ENCODE measurements at places on chromosomes 7 and 10.

- DNase-seq = no peak
Observed at GRCh38 chr10:11447586-11447985, 163.9 kb downstream of the USP6NL start.

- DNase-seq = no peak
Observed at GRCh38 chr10:10873289-10873688, 144.4 kb upstream of the CELF2 start.

DNA sequence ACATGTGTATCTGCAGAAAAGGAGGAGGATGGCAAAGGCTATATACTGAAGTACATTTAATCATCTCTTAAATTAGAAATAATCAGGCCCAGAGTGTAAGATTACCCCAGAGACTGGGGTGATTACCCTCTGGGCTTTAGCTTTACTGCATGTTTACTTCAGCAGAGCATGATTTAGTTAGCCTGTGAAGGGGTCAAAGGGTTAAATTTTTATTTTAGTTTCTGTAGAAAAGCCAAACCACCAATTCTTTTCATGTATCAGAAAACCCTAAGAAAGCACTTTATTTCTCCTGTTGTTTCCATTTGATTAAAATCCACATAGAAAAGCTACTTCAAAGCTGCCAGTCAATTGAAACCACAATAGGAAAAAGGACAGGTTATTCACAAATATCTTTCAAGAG, 101.5 kb upstream of the LSM8 start:
- no peak for DNase-seq

- DNase-seq = no peak
Observed at GRCh38 chr10:92042541-92042940, 119.0 kb downstream of the BTAF1 start.

- DNase-seq = no peak
Observed at GRCh38 chr7:113134025-113134424, 15.7 kb upstream of the SMIM30 start.

DNA sequence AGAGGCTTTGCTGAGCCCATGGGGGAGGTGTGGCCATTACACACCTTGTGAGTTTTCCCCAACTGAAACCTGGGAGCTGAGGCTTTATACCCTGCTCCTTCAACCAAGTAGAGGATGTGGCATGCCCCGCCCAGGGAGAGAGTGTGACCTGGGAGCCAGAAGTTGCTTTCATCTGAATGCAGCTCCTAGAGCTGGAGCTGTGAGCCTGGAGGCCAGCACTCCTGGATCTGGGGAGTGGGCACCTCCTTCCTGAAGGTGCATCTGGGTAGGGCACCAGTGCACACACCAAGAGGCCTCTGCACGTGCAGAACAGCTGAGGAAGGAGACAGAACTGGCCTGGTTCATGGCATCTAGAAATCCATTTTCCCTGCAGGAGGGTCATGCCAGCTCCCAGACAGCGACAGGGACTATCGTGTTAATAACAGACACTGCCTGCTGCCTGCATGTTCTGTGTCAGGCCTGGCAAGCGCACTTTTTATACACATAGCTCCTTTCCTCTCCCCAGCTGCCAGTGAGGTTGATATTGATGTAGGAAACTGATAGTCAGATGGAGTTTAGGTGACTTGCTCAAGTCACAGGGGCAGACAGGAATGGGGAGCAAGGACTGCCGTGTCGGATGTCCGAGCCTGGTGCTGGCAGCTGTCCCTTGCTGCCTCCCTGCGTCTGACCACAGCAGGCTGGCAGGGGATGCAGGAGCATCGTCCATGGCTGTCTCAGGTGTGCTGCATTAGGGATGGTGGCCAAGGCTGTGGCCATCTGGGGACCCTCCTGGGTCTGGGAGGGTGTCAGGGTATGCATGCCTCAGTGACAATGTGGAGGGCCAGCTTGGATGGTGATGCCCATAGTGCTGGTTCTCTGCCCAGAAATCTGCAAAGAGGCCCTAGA, 189.9 kb upstream of the CXCL12 start:
- no peak for DNase-seq

- DNase-seq = no peak
Observed at GRCh38 chr7:75967487-75967997, 26.9 kb downstream of the TMEM120A start.

GRCh38 chr7:123537026-123537642, 2.7 kb upstream of the IQUB start:
- DNase-seq = no peak

DNA sequence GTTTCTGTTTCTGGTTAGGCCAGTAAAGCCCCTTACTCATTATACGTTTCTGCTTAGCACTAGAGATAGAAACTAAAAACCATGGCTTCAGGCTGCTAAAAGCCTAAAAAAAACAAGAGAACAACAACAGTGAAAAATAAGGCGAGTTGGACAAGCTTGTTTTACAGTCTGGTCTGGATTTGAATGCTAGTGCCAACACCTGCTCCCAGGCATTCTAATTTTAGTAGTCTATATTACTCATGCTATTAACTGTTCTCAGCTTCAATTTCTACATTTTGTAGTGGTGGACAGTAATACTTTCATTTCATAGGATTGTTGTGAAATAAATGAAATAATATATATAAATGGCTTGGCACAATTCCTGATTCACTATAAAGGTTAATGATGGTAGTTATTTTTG, 108.5 kb downstream of the HBP1 start:
- no peak for DNase-seq

GRCh38 chr10:78634389-78634815, 434.4 kb upstream of the ZMIZ1 start:
- DNase-seq = no peak

- DNase-seq = no peak
Observed at GRCh38 chr7:29410996-29411395, 152.6 kb upstream of the PRR15 start.

GRCh38 chr10:70652761-70653657, 19.3 kb upstream of the ADAMTS14 start:
- peak; percentile 75 for DNase-seq

GRCh38 chr10:118669020-118669791, 73.8 kb upstream of the PRLHR start:
- no peak for DNase-seq

GRCh38 chr10:103733045-103733419, 122.3 kb downstream of the SH3PXD2A start:
- no peak for DNase-seq

GRCh38 chr7:34190299-34190698, 285.0 kb downstream of the BMPER start:
- DNase-seq = no peak

- DNase-seq = no peak
Observed at GRCh38 chr7:73438547-73439409, 5.2 kb downstream of the FZD9 start.

DNA sequence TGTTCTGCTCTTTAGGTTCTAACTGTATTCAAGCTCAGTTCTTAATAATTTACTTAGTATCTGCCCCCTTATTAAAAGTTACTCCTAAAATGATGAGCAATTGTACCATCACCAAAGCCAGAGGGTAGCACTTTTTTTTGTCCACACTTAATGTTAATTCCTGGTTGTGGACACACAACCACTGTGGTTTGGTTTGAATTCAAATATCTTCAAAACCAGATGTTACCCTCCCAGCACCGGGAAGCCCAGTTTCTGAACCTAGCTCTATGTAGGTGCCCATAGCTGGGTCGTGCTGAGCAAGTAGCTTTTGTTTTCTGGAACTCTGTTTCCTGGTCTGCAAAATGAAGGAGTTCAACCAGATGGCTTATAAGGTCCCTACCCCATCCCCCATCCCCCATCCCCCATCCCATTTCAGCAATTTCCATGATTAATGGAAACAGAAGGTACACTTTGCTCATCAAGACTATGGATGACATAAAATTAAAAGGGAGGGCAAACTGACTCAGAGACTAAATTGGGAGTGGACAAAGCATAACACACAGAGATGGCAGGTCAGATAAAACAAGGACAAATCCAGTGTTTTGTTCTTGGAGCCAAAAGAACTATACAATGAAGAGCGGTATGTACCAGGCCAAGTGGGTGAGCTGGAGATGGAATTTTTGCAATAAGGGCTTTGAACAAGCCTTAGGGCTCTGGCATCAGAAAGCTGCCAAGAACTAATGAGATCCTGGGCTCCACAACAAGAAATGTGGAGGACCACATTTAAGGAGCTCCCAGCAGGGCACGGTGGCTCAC, 56.7 kb downstream of the DLG5 start:
- no peak for DNase-seq

- no peak for DNase-seq
Observed at GRCh38 chr10:62618576-62619412, 185.7 kb upstream of the ADO start.

GRCh38 chr10:106566873-106567272, 597.6 kb downstream of the SORCS1 start:
- DNase-seq = no peak

DNA sequence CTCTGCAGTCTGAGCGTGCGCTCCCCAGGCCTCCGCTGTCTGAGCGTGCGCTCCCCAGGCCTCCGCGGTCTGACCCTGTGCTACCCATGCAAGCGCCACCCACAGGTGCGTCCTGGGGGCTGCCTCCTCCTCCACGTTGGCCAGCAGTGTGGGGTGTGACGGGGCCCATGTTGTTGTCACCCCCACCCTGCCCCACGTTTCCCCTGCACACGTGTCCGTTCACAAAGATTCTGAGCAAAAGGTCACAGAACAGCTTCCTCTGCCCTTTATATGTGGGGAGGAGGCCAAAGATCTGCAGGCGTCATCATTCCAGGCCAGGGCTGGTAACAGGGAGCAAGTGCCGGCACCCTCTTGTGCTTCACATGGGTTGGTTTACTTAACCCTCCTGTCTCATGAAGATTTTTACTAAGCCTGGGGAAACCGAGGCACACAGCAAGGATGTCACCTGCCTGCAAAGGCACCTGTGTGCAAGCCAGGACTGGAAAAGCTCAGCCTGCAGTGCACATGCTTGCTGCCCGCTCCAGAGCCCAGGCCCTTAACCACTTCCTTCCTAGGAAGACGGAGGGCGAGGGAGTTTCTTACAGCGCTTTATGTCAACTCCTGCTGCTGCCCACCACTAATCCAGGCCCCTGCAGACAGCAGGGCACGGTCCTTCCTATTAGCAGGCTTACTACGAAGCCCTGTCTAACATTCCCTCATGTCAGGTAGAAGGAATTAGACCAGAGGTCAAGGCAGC, 4.8 kb downstream of the GPR146 start:
- no peak for DNase-seq

- DNase-seq = no peak
Observed at GRCh38 chr7:70237256-70237655, 639.0 kb downstream of the AUTS2 start.

GRCh38 chr10:36669615-36670352, 455.6 kb upstream of the ANKRD30A start:
- no peak for DNase-seq

DNA sequence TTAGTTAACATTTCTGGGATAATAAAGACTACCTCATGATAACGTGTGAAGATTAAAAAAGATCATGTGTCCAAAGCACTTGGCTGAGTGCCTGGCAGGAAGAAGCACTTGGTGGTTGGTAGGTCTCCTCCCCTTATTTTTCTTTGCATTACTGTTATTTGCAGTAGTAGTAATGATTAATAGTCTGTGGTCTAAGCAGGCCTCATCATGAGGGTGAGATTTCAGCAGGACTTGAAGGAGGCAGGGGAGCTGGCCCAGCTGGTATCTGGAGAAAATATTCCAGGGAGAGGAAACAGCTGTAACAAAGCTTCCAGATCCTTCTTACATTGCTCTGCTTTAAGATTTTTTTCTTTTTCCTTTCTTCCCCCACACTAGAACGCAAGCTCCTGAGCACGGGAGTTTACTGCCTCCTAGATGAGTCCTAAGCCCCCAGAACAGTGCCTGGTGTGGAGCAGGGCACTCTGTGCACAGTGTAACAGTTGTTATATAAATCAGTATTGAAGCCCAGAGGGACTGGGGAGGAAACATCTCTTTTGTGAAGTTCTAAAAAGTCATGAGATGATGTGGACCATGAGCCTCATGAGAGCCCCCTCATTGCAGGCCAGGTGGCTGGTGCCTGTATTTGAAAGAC, 31.1 kb upstream of the RHEB start:
- no peak for DNase-seq

- no peak for DNase-seq
Observed at GRCh38 chr10:113493882-113494301, 59.0 kb upstream of the HABP2 start.

DNA sequence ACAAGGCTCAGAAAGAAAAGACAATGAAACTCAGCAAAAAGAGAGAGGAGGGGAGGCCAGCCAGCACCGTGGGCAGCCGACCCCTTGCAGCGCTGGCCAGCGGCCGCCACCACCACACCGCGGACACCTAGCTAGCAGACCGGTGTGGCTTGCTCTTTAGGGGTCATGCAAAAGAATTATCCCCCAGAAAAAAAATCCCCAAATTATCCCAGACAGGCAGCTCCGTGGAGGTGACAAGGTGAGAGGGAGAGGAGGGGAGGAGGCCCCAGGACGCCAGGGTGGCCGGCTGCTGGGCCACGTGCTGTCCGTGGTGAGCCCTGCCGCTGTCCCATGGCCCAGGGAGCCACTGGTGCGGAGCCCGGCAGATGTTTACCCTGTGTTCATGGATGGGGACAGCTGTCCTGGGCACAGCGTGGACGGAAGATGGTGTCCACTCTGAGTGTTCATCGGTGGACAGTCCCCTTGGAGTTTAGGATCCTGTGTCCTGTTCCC, 16.5 kb downstream of the YKT6 start:
- DNase-seq = no peak

GRCh38 chr10:119211625-119212441, 4.5 kb downstream of the GRK5 start:
- DNase-seq = no peak

DNA sequence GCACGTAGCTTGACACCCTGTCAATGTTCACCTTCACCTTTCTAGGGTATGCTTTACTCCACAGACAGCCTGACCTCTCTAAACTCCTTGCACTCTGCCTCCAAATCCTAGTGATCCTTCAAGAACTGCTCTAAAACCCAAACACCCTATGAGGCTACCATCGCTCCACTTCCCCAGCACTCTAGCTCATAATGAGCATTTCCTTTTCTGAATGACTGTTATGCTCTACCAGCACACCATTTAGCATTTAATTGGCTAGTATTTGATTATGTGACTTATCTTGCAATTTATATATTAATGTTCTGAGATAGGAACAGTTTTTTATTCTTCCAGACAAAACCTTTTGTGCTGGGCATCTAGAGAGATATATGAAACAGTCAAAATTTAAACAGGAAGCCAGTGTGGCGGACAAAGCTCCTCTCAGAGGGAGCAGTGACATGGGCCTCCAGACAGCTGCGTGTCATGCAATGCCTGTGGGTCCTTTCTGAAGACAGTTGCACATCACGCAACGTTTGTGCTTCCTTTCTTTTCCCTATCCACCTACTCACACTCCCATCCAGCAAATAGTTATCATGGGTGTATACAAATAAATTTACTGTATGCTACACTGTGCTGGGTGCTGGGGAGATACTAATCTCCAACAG, 86.3 kb downstream of the ALOX5 start:
- no peak for DNase-seq

DNA sequence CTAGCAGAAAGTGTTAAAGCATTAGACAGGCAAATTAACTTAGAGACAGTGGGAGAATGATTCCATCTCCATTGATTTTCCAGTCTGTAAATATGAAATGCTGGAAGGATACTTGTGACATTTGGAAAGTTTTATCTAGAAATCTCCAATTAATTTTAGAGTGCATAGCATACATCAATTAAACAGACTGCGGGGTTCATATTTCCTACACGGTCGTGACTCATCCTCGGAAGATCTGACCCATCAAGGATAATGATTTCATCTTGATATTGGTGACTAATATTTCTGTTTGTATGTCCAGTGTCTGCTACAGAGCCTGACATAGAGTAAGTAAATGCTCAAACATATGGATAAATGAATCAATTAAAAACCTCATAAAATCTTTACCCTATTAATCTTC, 474.9 kb downstream of the KCNMA1 start:
- DNase-seq = no peak

All from GOT3 (cell line).